Hepatic stellate cell (primary cell): ENCODE measurements at places on chromosomes 1 and 21.

DNA sequence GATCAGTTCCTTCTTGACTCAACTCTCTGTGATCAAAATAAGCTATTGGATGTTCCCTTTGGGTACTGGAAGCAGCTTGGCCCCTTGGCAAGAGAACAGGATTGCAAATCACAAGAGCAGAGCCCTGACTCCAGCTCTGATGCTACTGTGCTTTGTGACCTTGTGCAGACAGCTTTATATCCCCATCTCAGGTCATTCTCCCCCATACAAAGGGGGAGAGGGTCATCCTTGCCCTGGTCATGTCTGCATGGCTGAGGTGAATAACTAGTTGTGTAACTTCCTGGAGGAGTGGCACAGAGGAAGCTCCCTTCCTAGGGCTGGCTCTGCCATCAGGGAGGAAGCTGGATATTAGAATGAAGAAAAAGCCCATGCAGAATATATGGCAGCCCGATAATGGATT, 142.9 kb downstream of the DHRS3 start:
- no peak for DNase-seq

DNA sequence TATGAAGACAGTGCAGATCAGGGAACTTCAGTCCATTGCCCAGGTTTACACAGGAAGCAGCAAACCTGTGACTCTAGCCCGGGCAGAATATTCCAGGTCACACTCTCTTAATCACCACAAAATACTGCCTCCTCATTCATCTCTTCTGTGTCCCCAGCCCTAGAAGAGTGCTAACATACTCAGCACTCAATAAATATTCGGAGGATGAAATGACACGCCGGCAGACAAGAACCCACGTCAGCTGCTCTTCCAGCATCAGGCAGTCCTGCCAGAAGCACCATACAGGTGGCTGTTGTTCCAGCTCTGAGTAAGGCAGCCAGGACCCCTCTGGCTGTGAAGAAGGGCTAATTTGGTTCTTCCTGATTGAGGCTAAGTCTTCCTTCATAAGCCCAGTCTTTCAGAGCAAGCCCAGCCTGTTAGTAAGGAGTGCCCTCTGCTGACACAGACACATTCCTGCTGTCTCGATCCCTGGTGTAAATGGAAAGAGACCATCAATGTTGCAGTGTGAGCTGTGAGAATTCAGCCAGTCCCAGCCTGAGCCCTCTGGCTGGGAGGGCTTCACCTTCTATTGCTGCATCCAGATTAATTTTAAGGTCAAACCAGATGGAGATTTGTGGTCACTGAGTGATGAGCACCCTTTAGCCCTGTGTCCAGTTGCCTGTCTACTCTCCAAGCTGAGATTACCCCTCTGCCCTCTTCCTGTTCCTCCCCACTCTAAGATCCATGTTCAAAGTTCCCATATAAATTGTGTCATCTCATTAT, 45.0 kb upstream of the KIRREL1 start:
- no peak for DNase-seq

- DNase-seq, result peak; percentile 50
Observed at GRCh38 chr1:182781841-182782586, 7.6 kb upstream of the NPL start.

DNA sequence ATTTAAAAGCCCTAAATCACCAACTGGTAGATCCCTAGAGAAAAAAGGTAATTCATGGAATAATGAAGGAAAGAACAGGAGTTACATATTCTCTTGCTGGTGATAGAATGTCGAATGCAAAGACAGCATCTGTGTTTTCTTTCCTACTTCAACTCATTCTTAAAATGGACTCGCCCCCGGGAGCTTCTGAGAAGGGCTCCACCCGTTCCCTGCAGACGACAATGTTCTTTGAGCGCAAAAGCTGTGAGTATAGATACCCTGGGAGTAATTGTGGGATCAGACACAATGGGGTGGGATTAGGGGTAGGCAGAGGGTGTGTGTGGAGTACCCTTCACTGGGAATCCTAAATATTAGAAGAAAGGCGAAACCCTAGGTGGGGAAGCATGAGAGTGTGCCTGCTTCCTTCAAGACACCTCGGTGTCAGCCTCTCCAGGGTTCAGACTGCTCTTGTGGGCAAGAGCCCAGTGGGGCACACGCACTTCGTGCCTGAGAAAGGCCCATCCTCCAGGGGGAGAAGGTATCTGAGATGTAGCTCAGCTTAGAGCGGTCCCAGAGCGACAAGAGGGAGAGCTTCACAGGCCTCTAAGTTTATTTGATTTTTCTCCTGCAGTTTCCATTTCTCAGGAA, 123.3 kb upstream of the DPYD start:
- DNase-seq, result peak; percentile 26

GRCh38 chr1:82644186-82644915, 843.6 kb downstream of the ADGRL2 start:
- DNase-seq, result no peak
